ENCODE measurements at places on chromosomes 4 and X. TPM values are rescaled to one million over a fixed set of nuclear protein-coding genes. Genes with fewer than 3 reads are reported as not detected.

The CEP135 gene
- total RNA-seq: 20.0 TPM

The CCDC158 gene
- total RNA-seq: 6.1 TPM

GRCh38 chr4:151690164-151690870 lies 70.5 kb downstream of the GATB start:
- no peak for DNase-seq

DNA sequence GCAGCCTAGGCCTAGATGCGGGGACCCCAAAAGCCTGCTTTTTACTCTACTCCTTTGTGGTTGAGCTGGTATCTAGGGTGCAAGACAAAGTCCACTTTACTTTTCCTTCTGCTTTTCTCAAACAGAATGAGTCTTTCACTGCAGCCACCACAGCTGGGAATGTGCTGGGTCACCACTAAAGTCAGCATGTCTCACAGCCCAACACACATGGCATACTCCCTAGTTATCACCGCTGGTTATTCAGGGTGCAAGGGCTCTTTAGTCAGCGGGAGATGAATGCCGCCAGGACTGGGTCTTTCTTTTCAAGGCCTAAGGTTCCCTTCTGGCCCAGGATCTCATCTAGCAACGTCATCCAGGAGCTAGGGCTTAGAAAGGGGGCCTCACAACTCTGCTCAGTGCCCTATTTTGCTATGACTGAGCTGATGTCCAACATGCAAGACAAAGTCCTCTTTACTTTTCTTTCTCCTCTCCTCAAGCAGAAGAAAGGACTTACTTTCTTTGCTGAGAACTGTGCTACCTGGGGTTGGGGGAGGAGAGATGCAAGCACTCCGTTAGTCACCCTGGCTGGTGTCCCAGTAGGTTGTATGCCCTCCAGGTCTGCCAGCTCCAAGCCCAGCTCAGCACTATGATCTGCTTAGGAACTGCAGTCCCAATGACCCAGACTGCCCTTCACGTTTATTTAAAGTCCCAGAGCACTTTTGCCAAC lies 22.9 kb upstream of the STPG2 start:
- DNase-seq: no peak

GRCh38 chrX:154661170-154661569 lies 7.8 kb upstream of the CTAG2 start:
- DNase-seq: no peak

- DNase-seq: no peak
Measured at GRCh38 chrX:107273795-107274194, 67.4 kb downstream of the DNAAF6 start.

GRCh38 chr4:169881769-169882168 lies 124.0 kb upstream of the HPF1 start:
- no peak for DNase-seq
